ENCODE measurements at places on chromosomes 4 and X.

DNA sequence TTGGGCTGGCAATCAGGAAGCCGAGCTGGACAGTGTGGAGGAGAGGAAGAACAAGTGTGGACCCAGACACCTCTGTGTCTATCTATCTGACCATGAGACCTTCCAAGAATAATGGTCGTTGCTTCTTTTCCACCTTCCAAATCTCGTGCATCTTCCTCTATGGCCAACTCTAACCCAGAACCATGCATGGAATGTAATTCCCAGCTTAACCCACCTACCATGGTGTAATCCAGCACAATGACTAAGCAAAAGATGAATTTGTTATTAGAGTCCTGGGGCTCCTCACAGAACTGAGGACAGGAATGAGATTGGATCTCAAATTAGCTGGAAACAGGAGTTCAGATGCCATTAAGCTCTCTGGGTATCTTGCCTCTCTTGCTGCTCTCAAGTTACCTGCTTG is 17.4 kb upstream of the TMEM184C start:
- DNase-seq = no peak

GRCh38 chrX:41722816-41723618 is 964 bp upstream of the GPR82 start:
- no peak for DNase-seq

GRCh38 chr4:137425281-137425680 is 107.0 kb downstream of the PCDH18 start:
- DNase-seq = no peak

DNA sequence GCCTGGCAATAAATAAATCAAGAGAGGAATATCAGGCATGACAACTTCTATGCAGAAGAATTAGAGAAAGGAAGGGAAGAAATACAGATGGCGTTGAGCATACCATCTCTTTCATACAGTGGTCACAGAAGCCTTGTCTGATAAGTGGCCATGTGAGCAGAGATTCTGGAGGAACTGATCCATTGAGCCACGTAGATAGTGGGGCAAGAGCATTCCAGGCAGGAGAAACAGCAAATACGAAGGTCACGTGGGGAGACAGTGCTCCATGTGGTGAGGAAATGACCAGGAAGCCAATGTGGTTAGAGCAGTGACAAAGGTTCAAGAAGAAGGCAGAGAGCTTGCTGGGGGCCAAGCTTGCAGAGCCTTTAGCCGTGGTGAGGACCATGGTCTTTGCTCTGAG is 226.7 kb upstream of the NOCT start:
- DNase-seq = no peak

- DNase-seq = no peak
Measured at GRCh38 chr4:108533876-108534275, 86.5 kb upstream of the RPL34 start.

GRCh38 chr4:22670956-22671355 is 21.8 kb upstream of the GBA3 start:
- no peak for DNase-seq

GRCh38 chr4:5218376-5219069 is 167.2 kb downstream of the STK32B start:
- no peak for DNase-seq

DNA sequence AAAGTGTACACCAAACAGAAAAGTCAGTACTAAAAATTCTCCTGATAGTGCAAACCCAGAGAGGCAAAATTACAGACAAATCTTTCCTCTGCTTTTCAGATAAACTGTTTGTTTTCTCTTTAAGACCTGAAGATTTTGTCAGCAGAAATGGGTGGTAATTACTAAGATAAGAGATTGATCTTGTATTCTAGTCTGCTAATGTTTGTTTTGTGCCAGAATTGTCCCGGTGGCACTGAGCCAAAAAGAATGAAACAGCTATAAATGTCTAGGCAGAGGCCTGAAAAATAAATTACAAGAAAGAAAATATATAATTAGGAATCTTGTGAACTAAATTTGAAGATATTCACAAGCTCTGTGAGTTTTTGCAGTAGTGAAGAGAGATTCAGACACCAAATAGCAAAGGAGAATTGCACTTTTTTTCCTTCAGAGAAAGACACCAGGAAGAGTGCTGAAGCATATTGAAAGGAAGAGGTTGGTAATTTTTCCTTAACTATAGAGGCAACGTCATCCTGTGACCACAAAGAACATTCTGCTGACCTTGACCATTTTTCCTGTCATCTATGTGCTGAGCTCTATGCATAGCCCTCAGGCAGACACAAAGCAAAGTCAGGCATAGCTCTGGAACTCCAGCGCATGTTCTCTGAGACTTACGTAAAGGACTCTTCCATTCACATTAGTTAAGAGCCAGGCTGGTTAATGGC is 314.5 kb upstream of the RASGEF1B start:
- DNase-seq = no peak

- DNase-seq = no peak
Measured at GRCh38 chrX:33330798-33331197, 119.4 kb upstream of the DMD start.

GRCh38 chr4:174137698-174138097 is 145.8 kb downstream of the FBXO8 start:
- no peak for DNase-seq

DNA sequence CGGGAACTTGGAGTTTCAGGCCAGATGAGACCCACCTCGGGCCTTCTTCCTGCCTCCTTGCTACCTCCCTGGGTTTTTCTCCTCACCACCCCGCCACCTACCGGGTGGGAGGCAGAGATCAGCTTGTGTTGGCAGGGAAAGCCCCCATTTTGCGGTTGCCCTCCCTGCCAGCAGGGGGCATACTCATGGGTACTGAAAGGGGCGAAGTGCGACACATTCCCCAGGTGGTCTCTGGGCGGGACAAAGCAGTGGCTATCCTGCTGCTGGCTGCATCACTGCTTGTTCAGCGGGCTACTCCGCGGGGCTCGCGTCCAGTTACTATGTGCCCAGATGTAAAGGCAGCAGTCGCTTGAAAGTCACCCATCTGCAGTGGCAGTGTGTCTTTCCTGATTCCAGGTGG is 330.3 kb downstream of the PDHA2 start:
- no peak for DNase-seq

DNA sequence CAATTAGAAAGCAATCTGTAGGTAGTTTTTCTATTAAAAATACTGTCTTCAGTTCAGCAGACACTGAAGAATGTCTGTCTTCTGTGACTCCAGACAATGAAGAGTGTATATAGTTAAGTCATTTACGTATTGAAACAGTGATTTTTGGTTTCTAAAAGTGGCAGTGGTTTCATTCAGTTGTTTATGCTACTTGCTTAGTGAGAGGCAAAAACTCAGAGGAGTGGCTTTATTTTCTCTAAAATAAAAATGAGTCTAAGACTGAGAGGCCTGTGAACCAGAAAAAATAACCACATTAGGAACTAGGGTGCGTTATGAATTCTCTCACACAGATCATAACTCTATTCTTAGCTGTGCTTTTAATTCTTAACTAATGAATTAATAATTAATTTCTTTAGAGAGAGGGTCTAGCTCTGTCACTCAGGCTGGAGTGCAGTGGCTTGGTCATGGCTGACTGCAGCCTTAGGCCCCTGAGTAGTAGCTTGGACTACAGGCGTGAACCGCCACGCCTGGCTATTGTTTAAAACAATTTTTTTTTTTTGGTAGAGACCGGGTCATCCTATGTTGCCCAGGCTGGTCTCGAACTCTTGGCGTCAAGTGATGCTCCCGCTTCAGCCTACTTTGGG is 31.4 kb downstream of the FREM3 start:
- no peak for DNase-seq

DNA sequence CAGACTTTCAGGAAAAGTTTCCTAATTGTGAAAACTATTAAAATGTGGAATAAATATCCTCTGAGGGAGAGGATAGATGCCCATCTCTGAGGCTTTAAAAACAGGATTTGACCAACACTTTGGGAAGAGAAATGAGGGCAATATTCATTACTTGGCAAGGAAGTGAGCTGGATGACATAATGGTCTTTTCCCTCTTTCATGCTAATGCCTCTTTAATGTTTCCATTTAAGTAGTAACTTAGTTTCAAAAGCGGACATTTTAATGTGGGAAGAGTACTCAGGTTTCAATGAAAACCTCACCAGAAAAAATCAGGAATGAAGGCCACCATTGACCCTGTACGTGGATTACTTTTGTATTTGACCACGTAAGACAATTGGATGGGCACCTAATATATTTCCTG is 503.3 kb downstream of the ANKRD50 start:
- no peak for DNase-seq

DNA sequence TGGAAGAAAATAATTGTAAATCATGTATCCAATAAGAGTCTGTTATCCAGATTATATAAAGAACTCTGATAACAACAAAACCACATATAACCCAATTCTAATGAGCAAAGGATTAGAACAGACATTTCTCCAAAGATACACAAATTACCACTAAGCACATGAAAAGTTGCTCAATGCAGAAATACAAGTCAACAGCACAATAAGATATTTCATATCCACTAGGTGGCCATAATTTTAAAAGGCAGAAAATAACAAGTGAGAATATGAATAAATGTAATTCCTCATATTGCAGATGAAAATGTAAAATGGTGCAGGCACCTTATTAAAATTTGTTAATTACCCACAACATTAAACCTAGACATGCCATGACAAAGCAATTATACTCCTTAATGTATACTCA is 73.9 kb upstream of the ZCCHC13 start:
- DNase-seq = no peak

- no peak for DNase-seq
Measured at GRCh38 chr4:175125410-175126068, 207.4 kb downstream of the ADAM29 start.

DNA sequence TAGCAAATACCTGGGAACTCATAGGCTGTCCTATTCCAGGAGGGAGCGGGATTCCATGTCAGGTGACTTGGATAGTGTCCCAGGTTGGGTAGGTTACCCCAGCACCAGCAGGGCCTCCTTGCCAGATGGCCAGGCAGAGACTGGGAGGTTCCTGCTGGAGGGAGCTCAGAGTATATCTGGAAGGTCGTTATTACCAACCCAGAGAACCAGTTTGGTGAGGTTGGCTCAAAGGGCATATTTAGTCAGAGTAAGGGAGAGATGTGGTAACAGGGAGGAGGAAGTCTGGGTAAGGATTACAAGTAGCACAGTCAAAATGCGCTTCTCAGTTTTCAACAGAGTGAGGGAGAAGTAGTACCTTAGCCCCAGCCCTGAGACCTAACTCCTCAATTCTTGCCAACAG is 53.3 kb upstream of the LNX1 start:
- DNase-seq = no peak

DNA sequence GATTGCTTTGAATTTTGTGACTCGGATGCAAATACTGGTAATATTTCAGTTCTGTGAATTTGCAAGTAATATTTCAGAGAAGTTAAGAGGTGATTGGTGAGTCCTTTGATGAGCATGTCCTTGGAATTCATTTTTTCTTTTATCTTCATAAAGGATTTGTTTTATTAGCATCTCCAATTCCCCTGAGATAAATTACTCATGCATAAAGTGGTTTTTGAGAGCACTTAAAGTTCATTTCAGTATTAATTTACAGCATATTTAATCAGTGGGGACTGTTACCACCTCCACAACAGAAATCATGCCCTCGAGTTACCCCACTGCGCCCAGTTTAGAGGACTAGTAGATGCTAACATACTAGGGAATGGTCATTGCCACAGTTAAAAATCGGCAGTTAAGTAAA is 65.0 kb downstream of the ZFX start:
- DNase-seq = no peak
